ENCODE measurements at places on chromosomes 12 and 14. TPM values are rescaled to one million over a fixed set of nuclear protein-coding genes. Genes with fewer than 3 reads are reported as not detected.

DNA sequence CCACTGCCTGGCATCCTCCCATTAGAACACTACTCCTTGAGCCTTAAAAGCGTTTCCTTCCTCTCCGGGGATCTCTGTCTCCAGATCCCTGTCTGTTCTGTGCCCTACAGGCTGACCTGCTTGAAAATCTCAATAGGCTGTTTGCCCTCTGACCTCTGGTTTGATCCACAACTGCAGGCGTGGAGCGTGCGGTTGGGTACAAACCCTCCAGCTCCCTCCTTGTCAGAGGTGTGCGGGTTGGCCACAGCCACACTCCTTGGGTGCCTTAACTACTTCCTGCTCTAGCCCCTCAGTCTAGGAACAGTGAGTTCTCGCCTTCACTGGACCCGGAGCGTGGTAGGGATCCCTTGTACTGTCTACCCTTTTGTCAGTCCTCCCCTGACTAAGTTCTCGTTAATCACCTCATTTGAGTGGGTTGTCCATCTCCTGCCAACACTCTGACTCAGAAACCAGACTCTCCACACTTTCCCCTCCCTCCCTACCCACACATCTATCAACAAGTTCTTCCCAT is 33.1 kb downstream of the CMKLR1 start:
- no peaks in the 10 kb centered on the region for H3K36me3 ChIP-seq
- no peak overlapping the region for H3K4me3 ChIP-seq
- H3K27me3 ChIP-seq: peaks cover 3% of the 10 kb centered on the region
- no peak overlapping the region for H3K27ac ChIP-seq

PYM1 gene
- 22.9 TPM for total RNA-seq

- H3K4me3 ChIP-seq: no peak overlapping the region
- no peak overlapping the region for H3K27ac ChIP-seq
- DNase-seq: no peak
- no peaks in the 10 kb centered on the region for H3K36me3 ChIP-seq
- no peaks in the 10 kb centered on the region for H3K27me3 ChIP-seq
Observed at GRCh38 chr12:95738024-95738611, 52.4 kb downstream of the NTN4 start.

DNA sequence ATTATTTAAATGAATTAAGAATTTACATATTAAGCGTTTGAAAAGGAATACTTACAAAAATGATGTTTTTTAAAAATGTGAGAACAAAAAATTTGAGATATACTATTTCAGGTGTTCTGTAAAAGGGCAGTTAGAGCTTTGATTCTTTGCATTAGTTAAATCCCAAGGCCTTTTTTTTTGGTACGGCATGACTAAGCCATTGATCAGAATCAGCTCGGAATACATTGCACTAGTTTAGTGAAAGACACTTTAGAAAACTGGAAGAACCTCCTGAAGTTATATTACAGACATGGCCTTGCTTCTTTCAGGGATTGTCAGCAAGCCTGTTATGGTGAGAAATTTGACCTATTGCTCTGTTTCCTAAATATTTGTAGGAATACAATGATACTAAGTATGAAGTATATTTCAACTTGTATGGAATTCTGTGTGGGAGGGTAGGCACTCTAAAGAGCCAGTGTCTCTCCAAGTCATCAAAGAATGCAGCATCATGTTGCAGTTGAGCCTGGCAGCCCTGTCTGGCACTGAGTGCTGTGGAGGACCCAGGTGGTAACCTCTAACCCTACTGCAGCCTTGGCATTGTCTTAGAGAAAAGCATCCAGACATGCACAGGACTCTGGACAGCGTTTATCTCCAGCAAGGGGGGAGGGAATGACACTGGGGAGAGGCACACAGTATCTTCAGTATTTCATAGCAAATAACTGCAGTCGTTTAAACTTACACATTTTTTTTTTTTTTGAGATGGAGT is 1.5 kb downstream of the KLC1 start:
- H3K27ac ChIP-seq: peak overlapping the region; percentile 64
- DNase-seq: no peak
- peak overlapping the region; percentile 84 for H3K4me3 ChIP-seq
- no peaks in the 10 kb centered on the region for H3K27me3 ChIP-seq
- H3K4me1 ChIP-seq: peaks cover 29% of the 10 kb centered on the region
- H3K36me3 ChIP-seq: peaks cover 3% of the 10 kb centered on the region

GRCh38 chr14:54219261-54220070 is 177.3 kb upstream of the CDKN3 start:
- no peak overlapping the region for H3K27ac ChIP-seq
- DNase-seq: no peak
- peaks cover 68% of the 10 kb centered on the region for H3K27me3 ChIP-seq
- no peak overlapping the region for H3K4me3 ChIP-seq
- peaks cover 12% of the 10 kb centered on the region for H3K4me1 ChIP-seq
- H3K36me3 ChIP-seq: no peaks in the 10 kb centered on the region

GRCh38 chr12:108886873-108887629 is 7.2 kb downstream of the DAO start:
- H3K36me3 ChIP-seq: no peaks in the 10 kb centered on the region
- no peaks in the 10 kb centered on the region for H3K4me1 ChIP-seq
- no peak overlapping the region for H3K27ac ChIP-seq
- no peaks in the 10 kb centered on the region for H3K27me3 ChIP-seq
- no peak overlapping the region for H3K4me3 ChIP-seq

DNA sequence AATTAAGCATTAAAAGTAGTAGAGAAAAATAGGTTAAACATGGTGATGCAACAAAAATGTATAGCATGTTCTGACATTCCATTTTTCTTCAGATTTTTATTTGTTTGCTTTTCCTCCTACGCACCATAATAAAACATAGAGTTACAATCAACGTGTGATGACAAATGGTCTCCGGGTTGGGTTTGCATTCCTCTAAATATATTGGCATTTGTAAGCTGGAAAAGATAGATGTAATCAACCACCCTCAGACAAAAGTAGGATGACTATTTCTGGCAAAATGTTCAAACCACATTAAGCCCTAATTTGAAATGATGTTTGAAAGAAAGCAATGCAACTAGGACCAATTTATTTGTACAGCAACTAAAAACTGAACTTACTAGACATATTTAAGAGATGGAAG is 58.4 kb downstream of the SLC25A21 start:
- no peaks in the 10 kb centered on the region for H3K4me1 ChIP-seq
- H3K4me3 ChIP-seq: no peak overlapping the region
- DNase-seq: no peak
- no peak overlapping the region for H3K27ac ChIP-seq
- H3K36me3 ChIP-seq: no peaks in the 10 kb centered on the region
- H3K27me3 ChIP-seq: no peaks in the 10 kb centered on the region

DNA sequence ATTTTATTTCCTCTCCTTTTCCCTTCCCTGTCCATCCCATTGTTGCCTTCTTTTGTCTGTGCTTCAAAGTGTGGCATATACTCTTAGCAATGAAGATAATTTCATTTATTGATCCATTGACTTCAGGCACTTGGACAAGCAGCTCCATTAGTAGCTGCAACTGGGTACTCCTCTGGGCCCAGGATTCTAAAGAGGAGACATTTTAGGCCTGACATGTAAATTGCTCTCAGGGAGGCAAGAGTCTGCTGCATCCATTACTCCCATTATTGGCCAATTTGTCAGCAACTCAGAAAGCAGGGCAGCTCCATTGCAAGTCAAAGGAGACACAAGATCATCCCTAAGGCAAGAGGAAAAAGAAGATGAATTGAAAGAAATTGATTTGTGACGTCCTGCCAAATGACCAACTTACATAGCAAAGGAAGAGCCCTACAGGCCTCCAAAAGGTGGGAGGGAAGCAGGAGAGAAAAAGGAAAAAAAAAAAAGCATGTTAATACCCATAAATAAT is 1094.1 kb upstream of the FLRT2 start:
- H3K27ac ChIP-seq: no peak overlapping the region
- H3K36me3 ChIP-seq: no peaks in the 10 kb centered on the region
- no peaks in the 10 kb centered on the region for H3K27me3 ChIP-seq

DNA sequence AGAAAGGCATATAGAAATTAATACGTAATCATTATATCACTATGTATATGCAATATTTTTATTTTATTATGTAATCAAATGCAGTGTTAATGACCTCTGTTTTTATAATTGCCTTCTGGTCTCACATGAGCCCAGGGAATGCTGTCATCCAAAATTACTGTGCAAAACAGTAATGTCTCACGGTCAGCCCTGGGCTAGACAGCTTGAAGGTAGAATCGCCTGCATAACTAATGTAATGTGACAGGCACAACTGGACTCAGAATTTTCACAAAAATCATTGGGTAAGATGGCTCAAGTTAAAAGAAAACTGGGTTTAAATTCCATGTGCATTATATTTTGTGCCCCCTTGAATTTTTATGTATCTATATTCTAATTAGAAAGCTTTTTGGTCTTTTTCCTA is 293.3 kb downstream of the PPFIA2 start:
- no peaks in the 10 kb centered on the region for H3K4me1 ChIP-seq
- H3K36me3 ChIP-seq: no peaks in the 10 kb centered on the region
- no peak overlapping the region for H3K27ac ChIP-seq
- H3K27me3 ChIP-seq: no peaks in the 10 kb centered on the region
- no peak for DNase-seq

DPF3 gene
- 0.13 TPM for total RNA-seq

Measured in activated CD8-positive, alpha-beta T cell treated with anti-CD3 and anti-CD28 coated beads for 36 hours (primary cell).